DMS79 treated with DMSO at 0.1 percent for 48 hours (cell line): ENCODE measurements at places on chromosomes 6 and 20.
A peak's percentile ranks its signal among the peaks of the same experiment; 100 is the strongest.

DNA sequence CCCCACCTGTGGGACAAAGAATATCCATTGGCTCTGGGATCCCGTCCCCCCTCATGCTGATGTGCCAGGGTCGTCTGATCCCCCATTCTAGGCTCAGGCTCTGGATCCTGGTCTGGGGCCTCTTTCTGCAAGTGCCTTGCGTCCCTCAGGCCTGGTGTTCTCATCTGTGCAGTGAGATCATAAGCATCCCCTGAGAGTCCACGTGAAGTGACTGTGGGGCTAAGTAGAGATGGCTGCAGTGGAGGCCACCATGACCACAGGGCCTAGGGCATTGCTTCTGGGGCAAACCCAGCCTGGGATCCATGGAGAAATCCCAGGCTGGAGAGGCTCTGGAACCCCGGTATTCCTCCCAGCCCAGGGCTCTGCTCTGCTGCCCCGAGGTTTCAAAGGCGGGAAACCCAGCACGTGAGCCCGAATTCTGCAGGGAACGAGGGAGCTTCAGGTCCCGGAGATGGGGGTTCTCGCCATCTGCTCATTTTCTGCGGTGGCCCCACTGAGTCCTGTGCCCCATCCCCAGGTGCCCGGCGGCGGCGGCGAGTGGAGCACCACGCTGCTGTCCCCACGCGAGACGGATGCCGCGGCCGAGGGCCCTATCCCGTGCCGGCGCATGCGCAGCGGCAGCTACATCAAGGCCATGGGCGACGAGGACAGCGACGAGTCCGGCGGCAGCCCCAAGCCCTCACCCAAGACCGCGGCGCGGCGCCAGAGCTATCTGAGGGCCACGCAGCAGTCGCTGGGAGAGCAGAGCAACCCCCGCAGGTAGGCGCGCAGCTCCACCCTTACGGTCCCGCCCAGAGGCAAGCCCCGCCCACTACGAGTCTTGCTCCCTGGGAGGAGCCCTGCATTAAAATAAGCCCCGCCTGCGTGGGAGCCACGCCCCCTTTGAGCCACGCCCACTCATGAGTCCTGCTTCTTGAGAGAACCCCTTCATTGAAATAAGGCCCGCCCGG is 105.5 kb upstream of the MYL9 start:
- no peak for DNase-seq

- DNase-seq, result no peak
These were observed 145.8 kb downstream of the OR2B2 start for GRCh38 chr6:27766405-27766804.

GRCh38 chr6:81772741-81773140 is 20.3 kb upstream of the TENT5A start:
- no peak for DNase-seq

DNA sequence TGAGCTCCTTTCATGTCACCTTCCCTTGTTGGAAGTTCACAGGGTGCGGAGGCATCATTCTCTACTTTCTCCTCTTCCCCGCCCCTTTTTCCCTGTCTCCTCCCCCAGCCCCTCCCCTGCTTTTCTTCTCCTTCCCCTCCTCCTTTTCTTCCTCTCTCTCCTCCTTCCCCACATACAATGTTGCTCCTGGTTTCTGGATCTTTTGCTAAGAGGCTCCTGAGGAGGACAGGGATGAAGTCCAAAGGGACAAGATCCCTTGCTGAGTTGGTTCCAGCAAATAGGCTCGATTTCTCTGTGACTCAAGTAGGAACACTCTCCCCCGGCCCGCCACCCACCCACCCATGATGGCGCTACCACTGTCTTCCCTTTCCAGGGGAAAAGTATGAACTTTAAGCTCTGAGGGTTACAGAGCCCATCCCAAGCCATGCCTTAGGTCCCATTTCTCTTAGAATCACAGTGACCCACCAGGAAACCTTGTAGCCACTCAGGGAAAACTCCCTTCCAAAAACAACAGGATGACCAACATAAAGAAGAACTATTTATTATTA is 852 bp upstream of the TFEB start:
- DNase-seq, result no peak

GRCh38 chr6:5656226-5656625 is 350.5 kb downstream of the NRN1 start:
- DNase-seq, result peak; percentile 46

- DNase-seq, result no peak
These were observed 73.0 kb downstream of the SERAC1 start for GRCh38 chr6:158095031-158095430.

GRCh38 chr20:20860078-20860806 is 147.8 kb upstream of the RALGAPA2 start:
- peak; percentile 42 for DNase-seq

GRCh38 chr20:41746635-41747034 is 128.5 kb upstream of the CHD6 start:
- no peak for DNase-seq
